Urothelium cell line (cell line): ENCODE measurements at places on chromosomes 5 and 9.
A peak's percentile ranks its signal among the peaks of the same experiment; 100 is the strongest.

- DNase-seq: no peak
Observed at GRCh38 chr9:122102156-122102555, 9.0 kb upstream of the TTLL11 start.

- DNase-seq: no peak
Observed at GRCh38 chr5:69516769-69517168, 24.2 kb downstream of the OCLN start.

GRCh38 chr5:87751824-87752223 lies 339.1 kb upstream of the CCNH start:
- DNase-seq: no peak

- DNase-seq: no peak
Observed at GRCh38 chr5:54285686-54286085, 24.7 kb downstream of the ARL15 start.

DNA sequence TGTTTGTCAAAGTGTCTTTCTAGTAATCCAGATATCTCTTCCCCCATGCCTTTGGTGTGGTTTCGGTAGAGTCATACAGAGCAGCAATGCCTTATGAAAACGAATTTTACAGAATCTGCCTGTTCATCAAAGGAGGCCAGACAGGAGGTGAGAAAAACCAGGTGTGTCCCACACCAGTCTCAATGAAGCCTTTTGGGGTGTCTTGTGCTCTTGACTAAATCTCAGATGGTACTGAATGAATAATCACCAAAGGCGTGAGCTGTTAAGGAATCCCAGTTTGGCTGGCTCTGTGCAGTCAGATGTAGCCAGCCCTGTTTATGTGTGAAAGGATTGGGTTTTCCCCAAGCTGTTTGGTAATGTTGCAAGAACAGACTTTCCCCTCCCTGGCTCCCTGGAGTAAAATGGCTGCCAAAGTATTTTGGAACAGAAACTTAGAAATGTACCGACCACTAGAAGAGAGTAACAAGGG lies 70.8 kb upstream of the CDKN2B start:
- no peak for DNase-seq

- no peak for DNase-seq
Observed at GRCh38 chr5:14660833-14661232, 3.7 kb upstream of the OTULIN start.

- DNase-seq: no peak
Observed at GRCh38 chr5:6442333-6442732, 6.3 kb upstream of the UBE2QL1 start.

DNA sequence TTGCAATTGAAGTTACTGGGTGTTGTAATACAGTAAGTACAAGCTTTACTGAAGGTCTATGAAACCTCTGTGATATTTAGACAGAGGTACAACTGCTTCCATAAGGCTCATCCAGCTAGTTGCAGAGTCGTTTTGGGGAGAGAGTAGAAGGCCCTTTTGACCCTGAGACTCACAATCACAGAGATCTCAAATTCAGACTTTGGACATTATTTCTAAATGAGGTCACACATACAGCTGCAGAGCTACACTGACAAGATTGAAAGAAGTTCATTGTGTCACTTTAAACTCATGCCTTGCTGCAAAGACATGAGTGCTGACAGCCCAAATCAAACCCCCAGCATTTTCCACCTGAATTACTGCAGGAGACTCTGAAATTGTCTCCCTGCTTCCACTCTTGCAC lies 205.9 kb upstream of the TMEM161B start:
- peak; percentile 7 for DNase-seq
